ENCODE measurements at places on chromosomes 2 and 18.

DNA sequence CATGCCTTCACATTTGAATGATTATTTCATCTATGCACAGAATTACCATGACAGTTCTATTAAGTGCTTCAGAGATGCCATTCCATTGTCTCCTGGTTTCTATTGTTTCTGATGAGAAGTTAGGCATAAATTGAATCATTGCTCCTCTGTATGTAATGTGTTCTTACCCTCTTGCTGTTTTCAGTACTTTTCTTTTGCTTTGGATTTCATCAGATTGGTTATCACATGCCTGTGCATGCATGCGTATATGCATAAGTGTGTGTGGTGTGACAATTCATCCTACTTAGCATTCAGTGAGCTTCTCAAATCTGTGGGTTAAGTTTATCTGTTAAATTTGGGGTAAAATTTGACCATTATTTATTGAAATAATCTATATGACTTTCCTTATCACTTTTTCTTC is 263.3 kb upstream of the RND3 start:
- no peak for DNase-seq

DNA sequence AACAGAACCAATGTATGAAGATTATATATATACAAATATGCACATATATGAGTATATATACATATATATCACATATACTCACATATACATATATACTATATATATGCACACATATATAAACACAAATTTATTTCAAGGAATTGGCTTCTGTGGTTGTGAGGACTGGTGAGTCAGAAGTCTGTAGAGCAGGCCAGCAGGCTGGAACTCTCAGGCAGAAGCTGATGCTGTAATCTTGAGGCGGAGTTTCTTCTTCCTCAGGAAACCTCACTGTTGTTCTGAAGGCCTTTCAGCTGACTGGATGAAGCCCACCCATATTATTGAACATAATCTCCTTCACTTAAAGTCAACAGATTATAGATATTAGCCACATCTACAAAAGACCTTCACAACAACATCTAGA is 143.9 kb upstream of the CREB1 start:
- DNase-seq = no peak

- no peak for DNase-seq
Observed at GRCh38 chr2:119517433-119517832, 6.8 kb downstream of the SCTR start.

DNA sequence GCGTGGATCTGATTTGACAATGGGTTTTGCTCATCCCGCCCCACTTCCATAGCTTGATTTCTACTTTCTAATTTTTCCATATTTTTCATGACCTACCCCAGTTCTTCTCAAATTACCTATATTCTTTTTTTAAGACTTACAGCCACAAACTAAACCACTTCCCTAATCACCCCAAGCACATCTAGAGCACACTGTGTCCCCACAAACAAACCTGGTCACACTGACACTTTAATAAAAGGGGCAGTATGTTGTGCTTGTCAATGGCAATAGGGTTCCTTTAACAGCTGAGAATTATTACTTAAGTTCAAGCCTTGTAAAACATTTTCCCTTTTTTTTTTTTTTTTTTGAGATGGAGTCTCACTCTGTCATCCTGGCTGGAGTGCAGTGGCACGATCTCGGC is 47.1 kb downstream of the MREG start:
- no peak for DNase-seq

GRCh38 chr2:74747411-74748080 is 86.4 kb upstream of the HK2 start:
- DNase-seq = no peak

DNA sequence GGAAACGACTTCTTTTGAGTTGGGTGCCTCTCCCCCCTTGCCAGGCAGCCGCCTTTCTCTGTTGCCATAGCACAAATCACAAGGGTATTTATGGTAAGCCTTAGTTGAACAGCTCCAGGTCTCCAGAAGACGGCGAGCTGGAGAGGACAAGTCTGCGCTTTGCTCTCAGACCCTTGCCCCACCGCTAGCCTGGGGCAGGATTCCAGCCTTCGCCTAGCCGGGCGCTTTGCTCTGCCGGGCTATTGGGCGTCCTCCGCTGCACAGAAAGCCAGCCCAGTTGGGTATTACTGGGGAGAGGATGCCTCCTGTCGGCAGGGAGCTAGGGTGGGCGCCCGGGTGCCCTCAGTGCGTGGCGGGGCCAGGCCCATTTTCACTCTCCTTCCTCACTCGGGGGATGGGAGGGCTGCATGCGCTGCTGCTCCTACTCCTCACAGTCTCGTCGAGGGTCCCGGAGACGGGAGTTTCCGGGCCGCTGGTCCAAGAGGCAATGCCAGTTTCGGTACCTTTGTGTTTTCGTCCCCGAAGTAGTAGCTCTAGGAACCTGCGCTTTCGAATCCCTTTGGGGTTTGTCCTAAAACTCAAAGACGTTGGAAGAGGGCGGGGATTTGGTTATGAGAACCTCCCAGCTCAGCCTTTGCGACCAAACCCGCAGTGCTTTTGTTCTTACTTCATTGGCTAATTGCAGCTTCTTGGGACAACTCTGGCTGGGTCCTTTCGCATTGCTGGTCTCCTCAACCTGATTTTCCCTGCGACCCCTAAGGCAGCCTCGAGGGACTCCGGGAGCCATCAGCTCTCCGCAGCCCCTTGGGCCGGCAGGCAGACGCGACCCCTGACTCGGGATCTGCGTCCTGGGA is 3.6 kb upstream of the DLX2 start:
- DNase-seq = no peak

DNA sequence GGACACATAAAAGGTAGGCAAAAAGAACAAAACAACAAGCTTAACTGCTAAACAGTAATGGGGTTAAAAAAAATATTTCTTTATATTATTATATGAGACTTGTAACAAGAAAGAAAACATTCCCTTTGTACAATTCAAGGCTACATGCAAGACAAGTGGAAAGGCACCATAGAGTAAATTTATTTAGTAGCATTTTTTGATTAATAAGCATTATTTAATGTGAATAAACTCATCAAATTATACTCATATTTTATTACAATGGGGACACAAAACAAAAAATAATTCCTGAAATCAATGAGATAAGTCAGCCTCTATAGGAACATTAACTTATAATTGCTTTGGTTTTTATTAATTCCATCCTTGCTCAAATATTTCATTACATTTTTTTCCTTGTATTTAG is 809.2 kb downstream of the ERBB4 start:
- DNase-seq = no peak

- no peak for DNase-seq
Observed at GRCh38 chr2:238506371-238507068, 79.8 kb downstream of the ASB1 start.

DNA sequence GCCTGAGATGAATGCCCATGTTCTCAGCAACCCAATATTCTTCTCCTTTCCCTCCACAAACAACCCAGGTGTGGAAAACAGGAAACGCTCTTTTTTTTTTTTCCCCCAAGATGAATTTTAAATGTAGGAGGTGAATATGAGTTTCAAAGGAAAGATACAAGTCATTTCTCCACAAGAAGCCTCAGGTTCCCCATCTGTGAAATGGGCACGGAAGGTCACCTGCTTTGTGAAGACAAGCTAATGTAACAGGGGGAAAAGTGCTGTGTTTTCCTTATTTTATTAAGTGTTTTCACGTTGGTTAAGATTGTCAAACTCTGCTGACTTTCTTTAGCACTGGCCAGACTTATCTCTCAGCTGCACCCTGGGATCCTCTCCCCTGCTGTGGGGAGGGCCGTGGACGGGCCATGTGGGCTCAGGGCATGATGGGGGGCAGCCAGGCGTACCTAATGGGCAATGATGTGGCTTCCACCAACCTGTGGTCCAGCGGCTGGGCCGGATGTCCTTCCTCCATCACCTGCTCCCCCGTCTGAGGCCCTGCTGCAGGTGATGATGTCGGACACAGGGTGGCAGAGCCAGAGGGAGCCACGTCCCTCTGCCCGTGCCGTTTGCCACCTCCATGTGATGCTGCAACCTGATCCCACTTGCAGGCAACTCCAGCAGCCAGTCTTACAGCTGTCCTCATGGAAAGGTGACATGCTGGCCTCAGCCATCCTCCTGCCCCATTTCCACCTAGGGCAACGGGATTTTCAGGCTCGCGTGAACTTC is 130.0 kb upstream of the PXDN start:
- DNase-seq = no peak

- DNase-seq = no peak
Observed at GRCh38 chr2:181805228-181806038, 86.1 kb upstream of the ITPRID2 start.

- DNase-seq = no peak
Observed at GRCh38 chr2:118609138-118609537, 238.3 kb downstream of the EN1 start.

DNA sequence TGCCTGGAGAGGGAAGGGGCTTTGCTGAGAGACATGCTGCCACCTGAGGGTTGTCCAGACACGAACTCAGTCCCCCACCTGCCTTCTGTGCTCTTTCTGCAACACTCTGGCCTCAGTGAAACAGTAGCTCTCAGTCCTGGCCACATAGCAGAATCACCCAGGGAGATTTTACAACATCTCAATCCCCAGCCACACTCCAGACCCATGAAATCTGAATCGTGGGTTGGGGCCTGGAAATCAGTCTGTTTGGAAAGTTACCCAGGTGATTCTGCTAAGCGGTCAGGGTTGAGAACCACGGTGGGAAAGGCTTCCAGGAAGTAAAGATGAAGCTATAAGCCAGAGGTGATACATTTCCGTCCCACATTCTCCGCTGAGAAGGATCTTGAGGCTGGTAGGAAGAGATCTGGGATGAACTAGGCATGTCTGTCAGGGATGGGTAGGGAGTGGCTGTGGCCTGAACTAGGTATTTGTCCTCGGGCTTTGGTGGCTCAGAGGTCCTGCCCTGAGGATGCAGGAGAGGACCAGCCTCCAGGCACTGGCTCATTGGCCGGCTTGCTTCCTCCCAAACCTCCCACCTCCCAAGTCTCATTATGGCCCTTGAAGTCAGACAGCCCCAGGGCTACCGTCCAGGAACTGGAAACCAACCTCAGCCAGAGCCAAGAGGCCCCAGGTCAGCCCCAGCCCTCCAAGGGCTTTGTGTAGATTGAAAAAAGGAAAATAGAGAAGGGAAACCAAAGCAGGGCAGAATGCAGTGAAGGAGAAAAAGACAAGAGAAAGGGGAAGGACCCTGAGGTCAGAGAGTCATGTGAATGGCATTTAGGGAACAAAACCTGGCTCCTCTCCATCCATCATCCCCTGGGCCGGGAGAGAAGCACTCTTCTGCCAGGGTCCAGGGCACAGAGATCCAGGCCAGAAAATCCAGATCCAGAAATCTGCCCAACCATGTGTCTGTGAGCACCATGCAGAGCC is 119.6 kb downstream of the ZFP36L2 start:
- no peak for DNase-seq

DNA sequence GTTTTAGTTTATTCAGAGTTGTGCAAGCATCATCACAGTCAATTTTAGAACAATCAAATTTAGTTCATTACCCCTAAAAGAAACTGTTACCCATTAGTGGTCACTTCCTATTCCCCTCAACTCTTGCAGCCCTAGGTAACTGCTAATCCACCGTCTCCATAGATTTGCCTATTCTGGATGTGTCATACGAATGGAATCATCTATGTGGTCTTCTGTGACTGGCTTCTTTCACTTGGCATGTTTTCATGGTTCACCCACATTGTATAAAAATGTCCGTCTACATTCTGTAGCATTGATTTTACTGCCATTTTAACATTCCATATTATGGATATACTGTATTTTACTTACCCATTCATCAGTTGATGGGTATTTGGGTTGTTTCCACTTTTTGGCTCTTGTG is 5.3 kb upstream of the CEP68 start:
- no peak for DNase-seq

DNA sequence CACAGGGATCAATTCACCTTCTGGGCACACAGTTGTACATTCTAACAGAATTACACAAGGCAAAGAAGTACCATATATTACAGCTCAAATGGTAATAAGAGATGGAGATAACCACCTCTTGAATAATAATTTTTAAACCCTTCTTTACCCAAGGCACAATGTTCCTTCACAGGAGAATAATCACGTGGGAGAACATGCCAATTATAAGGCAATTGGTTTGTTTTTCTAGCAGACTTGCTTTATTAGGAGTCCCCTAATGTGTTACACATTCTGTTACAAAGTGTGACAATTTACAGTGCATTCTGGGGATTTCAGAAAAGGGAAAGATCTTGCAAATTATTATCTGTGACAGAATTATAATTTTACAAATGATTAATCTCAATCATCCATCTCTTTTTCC is 380.3 kb downstream of the RND3 start:
- no peak for DNase-seq

DNA sequence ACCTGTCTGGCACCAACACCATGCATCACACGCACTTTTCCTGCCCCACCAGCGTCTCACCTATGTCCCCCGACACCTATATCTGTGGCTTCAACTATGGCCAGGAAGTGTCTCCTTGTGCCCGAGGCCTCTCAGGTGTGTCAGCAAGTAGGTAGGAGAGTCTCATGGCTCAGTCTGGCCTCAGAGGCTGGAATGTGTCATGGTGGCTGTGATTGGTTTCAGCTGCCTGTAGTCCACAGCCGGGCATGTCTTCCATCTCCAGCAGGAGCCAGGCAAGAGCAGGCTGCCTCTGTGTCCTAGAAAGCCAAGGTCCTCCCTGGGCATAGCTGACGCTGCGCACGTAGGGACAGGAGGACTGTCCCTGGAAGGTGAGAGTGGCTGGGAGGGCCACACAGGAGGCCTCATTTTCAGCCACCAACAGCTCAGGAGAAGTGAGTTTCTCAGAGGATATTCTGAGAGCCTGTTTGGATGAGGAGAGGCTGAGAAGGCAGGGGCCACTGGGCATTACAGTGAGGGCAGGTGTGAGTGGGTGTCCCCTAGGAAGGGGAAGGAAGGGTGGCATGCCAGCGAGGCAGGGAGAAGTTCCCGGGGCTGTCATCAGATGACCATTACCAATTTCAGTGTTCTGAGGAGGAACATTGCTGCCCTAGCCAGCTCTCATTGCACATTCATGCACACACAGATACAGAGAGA is 47.2 kb downstream of the SDC1 start:
- DNase-seq = no peak

DNA sequence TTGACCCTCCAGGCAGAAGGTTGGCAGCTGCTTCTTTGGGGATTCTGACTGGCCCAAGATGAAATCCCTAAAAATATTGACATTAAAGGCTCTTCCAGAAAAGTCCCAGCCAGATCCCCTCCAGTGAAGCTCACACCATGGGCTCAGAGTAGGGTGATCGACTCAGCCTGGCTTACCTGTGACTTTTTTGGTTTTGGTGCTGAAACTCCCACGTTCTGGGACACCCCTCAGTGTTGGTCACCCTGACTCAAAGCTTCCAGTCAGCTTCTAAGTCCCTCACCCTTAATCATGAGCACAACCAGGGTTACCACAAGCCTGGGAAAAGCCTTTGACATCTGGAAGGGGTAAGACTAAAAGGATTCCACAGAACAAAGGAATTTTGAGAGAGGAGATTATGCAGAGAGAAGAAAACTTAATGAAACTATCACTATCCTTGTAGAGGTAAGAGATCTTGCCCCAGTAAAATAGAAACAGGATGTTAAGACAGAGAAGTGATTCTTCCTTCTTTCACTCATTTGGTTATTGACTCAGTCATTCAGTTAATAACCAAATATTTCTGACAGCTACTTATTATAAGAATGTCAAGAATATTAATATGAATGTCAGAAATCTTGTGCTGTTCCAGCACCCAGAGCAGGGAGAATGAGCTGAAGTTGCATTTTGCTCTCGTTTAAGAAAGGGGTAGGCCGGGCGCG is 66.8 kb upstream of the SEC11C start:
- no peak for DNase-seq
